ENCODE measurements at places on chromosomes 4 and X. TPM values are rescaled to one million over a fixed set of nuclear protein-coding genes. Genes with fewer than 3 reads are reported as not detected.

The FAM53A gene
- 3.1 TPM for total RNA-seq

DNA sequence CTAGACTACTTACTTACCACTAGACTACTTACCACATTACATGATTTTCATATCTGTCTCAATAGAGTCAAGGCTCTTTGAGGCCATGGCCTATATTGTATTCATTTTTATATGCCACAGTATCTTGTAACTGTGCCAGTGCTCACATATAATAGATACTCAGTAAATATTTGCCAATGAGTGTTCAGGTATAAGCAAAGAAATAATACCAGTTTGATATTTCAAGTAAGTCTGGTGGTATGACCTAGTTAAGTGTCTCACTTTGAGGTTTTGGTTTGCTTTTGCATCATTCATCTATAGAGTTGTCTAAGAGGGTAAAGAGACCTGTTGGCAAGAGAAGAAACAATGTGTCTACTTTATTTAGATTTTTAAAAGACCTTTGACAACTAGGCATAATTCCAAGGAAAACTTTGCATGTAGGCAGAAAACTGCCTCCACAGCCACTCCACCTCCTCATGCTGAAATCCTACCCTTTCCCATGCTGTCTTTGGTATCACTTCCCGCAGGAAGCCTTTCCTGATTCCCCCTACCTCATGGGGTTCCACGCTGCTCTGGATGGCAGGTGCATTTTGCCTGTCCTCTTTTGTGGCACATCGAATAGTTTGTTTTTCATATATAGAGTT, 91.3 kb upstream of the KLHL13 start:
- H3K27ac ChIP-seq = peak overlapping the region; percentile 92
- H3K36me3 ChIP-seq = no peaks in the 10 kb centered on the region
- H3K4me1 ChIP-seq = peaks cover 12% of the 10 kb centered on the region
- DNase-seq = peak; percentile 80
- 0 out of 2 replicates have a peak overlapping the region, but pooled peaks have one; percentile 16 for H3K4me3 ChIP-seq

DNA sequence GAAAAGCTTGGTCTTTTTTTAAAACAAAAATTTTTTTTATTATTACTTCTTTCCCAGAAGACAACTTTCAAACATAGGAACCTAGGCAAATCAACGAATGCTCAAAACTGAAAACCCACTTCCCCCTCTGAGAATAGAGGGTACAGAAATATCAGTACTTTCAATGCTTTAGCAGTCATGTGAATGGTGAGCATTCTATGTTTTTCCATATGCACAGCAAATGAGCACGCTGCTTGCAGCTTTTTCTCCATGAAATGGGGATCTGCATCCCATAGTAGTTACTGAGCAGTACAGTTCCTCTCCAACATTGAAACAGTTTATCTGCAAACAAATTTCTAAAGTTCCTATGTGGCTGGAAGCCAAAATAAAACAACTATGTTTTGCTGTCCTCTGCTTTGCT, 108.4 kb upstream of the BMP2K start:
- no peaks in the 10 kb centered on the region for H3K4me1 ChIP-seq
- DNase-seq = no peak
- H3K27ac ChIP-seq = no peak overlapping the region
- no peaks in the 10 kb centered on the region for H3K27me3 ChIP-seq
- no peak overlapping the region for H3K4me3 ChIP-seq

The XAGE2 gene
- total RNA-seq = not detected

DNA sequence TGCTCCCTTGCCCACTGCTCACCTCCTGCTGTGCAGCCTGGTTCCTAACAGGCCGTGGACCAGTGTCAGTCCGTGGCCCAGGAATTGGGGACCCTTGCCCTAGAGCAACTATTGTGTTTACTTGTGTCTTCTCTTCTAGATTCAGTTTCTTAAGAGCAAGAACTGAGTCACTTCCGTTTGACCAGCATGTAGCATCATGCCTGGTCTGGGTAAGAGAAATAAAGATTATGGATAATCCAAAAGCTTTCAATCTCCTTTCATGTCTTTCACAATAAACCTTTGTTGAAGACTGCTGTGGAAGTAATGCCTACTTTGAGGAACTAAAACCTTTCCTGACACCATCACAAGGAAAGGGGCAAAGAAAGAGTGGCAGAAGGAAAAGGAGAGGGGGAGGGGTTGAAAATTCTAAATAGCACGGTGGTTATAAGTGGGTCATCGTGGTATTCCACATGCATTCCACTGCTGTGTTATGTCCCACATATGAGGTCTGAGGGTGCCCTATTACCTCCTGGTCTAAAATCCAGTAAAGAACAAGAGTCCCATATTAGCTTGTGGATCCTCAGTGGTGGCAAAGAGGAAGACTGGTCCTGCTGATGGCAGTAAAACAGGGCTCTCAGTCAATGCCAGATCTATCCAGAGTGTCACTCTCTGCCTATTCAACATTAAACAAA, 133.4 kb downstream of the RASL11B start:
- H3K36me3 ChIP-seq = no peaks in the 10 kb centered on the region
- no peak overlapping the region for H3K27ac ChIP-seq
- H3K27me3 ChIP-seq = no peaks in the 10 kb centered on the region
- H3K4me1 ChIP-seq = no peaks in the 10 kb centered on the region
- no peak for DNase-seq
- H3K4me3 ChIP-seq = no peak overlapping the region

GRCh38 chr4:167713756-167714155, 378.6 kb upstream of the ANXA10 start:
- no peak overlapping the region for H3K4me3 ChIP-seq
- DNase-seq = peak; percentile 47
- no peak overlapping the region for H3K27ac ChIP-seq
- H3K36me3 ChIP-seq = no peaks in the 10 kb centered on the region

- no peaks in the 10 kb centered on the region for H3K36me3 ChIP-seq
- DNase-seq = peak; percentile 69
- H3K27ac ChIP-seq = peak overlapping the region; percentile 86
- peaks cover 38% of the 10 kb centered on the region for H3K4me1 ChIP-seq
Observed at GRCh38 chr4:81632581-81633299, 161.0 kb upstream of the RASGEF1B start.
